GDM1 (cell line): ENCODE measurements at places on chromosomes 7 and 10.

- no peak for DNase-seq
These were observed 65.0 kb downstream of the SVIL start for GRCh38 chr10:29569795-29570194.

GRCh38 chr7:78225534-78225933 is 427.0 kb downstream of the PHTF2 start:
- no peak for DNase-seq

DNA sequence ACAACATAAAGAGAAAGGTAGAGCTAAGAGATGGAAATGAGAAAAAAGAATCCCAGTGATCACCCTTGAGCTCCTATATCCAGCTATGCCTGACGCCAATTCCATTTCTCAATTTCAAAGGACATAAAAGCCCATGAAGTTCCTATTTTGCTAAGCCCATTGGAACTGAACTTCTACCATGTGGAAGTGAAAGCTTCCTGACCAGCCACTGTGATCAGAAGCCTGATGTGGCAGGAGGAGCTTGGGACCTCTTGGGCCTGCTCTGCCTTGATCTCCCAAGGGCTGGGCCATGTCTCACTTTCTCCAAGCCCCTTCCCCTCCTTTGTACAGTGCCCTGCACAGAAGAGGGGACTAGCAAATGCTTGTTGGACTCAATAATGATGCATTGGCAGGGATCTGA is 52.7 kb downstream of the PRLHR start:
- DNase-seq: no peak

DNA sequence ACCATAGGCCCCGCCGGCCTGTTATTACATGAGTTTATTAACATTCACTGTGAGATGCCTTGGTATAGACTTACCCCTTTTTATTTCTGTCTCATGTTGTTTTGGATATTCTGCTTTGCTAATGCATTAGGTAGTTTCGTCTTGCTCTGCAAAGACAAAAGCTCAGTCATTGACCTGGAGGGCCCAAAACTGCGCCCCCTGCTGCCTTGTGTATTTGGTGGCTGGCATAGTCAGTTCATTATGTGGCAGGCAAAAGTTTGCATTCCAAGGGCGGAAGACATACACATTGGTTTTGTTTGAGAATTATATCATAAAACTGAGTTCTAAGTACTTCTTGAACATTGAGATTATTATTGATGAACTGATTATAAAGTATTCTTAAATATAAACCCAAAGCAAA is 372.5 kb downstream of the SDK1 start:
- no peak for DNase-seq

DNA sequence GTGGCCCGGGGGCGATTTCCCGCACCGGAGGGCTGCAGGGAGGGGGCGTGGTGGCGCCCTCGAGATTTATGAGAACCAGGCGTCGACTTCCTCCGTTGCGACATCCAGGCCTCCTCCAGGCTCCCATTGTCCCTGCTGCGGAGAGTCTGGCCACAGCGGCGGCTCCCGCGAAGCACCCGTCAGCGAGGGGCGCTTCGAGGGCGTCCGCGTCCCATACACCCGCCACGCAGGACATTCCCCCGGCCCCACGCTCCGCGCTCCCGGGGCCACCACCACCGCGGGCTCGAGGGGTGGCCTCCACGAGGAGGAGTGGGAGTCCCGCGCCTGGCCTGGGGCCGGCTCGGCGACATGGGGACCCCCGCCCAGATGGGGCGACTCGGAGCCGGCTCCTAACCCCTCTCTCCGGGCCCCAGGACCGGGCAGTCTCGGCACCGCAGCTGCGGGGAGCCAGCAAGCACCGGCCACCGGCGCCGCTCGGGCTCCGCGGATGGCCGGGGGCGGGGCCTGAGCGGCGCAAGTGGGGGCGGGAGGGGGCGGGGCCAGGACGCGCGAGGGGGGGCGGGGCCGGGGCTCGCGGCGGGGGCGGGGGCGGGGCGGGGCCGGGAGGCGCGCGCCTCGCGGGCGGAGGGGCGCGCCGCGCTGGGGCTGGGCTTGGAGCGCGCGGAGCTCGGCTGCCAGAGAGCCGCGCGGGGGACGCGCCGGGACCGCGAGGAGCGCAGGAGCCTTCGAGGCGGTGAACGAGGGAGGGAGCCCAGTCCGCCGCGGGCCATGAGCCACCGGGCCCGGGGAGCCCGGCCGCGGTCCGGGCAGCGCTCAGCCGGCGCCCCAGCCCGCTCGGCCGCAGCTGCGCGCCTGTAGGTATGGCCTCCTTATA is at the start of gene SH2B2:
Gene SH2B2, plus strand, starts transcription at position 632 of the 874 bp plus-strand sequence. CDS start 13,683 bp downstream, outside the sequence.
- DNase-seq: peak; percentile 48

DNA sequence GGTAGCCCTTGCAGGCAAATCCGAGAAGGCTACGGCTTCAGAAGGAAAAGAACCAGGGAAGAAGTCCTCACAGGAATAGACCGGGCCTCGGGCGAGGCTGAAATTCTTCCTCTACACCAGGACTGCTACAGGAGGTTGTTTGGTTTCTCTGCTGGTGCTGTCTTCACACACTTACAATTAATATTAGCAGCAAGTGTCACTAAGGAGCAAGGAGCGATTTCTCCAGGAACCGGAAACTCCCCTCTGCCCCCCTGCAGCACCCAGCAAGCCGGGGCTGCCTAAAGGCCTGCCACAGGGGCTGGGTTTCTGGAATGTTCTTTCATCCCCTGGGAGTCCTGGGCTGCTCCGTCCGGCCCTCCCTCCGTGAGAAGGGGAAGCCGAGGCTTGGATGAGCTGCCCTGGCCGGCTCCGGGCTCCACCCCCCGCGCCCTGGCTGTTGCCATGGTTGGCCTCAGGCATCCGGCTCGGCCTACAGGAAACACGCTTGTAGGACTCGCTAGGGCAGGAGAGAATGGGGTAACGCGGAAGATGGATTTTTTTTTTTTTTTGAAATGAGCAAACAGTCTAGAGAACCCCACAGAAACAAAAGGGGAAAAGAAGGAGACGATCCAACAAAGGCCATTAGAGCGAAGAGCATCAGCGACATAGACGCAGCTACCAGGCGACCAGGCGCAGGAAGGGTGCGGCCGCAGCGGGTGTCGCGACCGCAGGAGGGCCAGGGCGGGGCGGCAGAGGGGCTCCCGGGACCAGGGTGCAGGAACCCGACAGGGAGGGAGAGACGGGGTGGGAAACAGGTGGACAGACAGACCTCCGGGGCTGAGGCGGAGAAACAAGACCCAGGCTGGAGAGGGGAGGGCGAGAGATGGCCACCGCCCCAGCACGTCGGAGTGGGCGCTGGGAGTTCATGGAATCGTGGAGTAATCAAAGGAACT is 33.0 kb downstream of the EN2 start:
- no peak for DNase-seq

GRCh38 chr10:124546055-124546369 is 84.4 kb downstream of the LHPP start:
- DNase-seq: no peak

DNA sequence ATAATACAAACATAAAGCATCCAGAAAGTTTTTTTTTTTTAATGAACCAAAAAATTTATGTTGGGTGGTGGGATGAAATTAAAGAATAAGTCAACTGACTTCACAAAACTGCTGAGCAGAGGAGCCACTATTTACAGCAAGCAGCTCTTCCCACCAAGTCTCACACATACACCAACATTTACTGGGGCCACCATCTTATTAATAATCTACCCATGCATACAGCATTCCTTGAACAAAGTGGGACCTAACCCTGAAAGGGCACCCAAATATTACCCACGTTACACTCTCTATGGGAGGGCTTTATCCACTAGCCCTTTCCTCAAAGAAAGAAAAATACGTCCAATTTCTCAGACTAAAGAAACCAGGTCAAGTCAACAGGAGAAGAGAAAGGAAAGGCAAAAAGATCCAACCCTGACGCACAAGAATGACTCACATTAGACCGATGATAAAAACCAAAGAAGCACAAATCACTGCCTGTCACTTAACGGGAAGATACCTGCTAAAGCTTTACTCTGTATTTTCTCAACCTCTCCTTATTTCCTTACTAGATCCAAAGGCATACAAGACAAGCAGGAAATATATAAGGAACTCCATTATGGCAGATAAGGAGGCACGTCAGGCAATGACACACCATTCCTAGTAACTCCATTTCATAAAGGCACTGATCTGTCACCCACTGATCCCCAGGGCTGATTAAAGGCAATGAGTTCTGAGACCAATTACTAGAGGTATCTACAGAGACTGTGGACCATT is 141.8 kb upstream of the ASAH2 start:
- DNase-seq: no peak

GRCh38 chr10:36424502-36424901 is 700.9 kb upstream of the ANKRD30A start:
- DNase-seq: no peak

GRCh38 chr10:77738496-77739158 is 101.0 kb upstream of the KCNMA1 start:
- no peak for DNase-seq

DNA sequence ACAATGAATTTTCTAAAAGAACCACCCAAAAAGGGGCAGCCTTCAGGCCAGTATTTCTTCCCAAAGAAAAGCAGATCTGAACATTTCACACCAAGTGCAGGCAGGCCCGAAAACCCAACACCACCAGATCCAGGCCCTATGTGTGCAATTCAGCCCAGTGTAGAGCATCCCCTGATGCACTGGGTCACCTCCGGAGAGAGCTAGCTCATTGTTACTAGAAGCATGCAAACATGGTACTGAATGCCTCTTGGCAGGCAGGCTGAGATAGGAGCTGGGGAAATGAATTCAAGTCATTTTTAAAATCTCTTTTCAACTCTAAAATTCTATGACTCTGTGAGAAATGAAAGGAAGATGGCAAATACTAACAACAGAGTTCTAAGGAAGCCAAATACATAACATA is 174.8 kb downstream of the ELMO1 start:
- no peak for DNase-seq

- no peak for DNase-seq
These were observed 18.3 kb downstream of the AGAP3 start for GRCh38 chr7:151104411-151105235.

GRCh38 chr7:80724249-80724871 is 85.9 kb downstream of the CD36 start:
- no peak for DNase-seq

GRCh38 chr10:101614663-101615524 is 26.8 kb downstream of the DPCD start:
- DNase-seq: no peak

DNA sequence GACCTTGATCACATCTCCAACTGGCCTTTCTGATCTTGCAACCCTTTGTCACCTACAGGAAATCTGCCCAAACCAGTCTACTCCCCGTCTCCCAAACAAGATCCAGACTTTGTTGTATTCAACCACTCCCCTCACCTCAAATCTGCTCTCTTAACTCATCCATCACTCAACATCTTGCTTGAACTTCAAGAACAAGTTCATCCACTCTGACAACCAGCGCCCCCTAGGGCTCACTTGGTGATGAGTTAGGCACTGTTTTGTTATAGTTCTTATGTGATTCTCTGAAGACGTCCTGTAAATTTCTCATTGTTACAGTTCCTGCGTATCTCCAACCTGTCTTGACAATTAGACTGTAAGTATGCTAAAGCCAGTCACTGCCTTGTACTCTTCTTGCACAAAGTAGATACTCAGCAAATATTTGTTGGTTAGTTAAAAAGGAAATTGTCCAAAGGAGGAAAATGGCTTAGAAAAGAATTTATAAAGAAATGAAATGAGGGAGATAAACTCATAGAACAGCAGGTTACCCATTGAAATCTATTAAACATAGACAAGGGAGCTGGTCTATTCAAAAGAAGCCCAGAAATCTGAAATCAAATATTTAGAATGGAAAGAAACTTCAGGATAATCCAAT is 5.3 kb downstream of the FRMD4A start:
- DNase-seq: peak; percentile 12

GRCh38 chr10:11246752-11247467 is 229.2 kb downstream of the CELF2 start:
- no peak for DNase-seq

DNA sequence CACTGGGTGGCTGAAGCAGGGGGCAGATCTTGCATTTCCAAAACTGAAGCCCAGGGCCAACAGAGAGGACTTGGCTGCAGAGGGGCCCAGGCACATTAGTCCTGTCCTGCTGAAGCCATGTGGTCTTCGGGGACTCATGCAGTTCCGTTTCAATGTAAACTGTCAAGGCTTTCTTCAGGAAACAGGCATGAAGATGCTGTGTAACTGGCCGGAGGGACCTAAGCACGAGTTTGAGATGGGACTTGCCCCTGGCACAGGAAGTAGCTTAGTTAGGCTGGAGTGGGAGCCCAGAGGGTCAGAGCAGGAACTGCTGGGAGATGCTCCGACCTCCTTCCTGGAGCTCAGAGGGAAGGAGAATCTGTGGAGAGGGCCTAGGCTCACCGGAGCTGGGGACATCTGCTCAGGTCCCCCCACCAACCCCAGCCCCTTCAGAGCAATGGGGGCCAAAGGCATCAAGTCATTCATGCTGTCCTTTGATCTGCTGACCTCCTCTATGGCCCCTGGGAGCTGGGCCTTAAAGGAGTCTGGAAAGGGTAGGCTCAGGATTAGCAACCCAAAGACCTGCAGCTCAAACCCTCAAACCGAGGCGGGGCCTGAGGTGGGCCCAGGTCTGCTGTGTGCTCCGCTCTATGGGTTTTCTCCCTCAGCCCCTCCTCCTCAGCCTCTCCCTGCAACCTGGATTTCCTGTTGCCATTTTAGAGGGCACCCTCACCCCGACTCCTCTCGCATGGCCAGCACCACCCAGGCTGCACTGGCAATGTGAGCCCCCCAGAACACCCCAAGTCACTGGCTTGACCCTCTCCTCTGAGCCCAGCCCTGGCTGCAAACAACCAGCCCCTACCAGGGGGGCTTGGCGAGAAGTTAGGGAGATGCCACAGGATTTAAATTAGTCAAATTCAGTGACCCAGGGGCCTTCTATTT is 4.4 kb upstream of the MNX1 start:
- DNase-seq: no peak

GRCh38 chr10:79346012-79346340 is 1.3 kb upstream of the PPIF start:
- DNase-seq: no peak

- DNase-seq: no peak
These were observed 1038.3 kb downstream of the LRMDA start for GRCh38 chr10:76469675-76470074.
